Stimulated activated CD4-positive, alpha-beta T cell treated with anti-CD3 and anti-CD28 coated beads, TNF-alpha, amount 100 ng/mL, for 1 hour (primary cell): ENCODE measurements at places on chromosomes 1 and 21.

GRCh38 chr1:183520379-183520778 lies 48.1 kb downstream of the SMG7 start:
- no peak for DNase-seq

GRCh38 chr21:15437883-15438282 lies 291.9 kb upstream of the USP25 start:
- DNase-seq, result no peak

DNA sequence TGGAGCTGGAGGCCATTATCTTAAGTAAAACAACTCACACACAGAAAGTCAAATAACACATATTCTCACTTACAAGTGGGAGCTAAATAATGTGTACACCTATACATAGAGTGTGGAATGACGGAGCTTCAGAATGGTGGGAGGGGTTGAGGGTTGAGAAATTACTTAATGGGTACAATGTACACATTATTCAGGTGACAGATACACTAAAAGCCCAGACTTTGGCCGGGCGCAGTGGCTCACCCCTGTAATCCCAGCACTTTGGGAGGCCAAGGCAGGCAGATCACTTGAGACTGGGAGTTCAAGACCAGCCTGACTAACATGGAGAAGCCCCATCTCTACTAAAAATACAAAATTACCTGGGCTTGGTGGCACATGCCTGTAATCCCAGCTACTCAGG lies 24.9 kb upstream of the LRIG2 start:
- DNase-seq, result no peak

GRCh38 chr21:31284797-31285397 lies 59.2 kb downstream of the TIAM1 start:
- DNase-seq, result no peak
